ENCODE measurements at places on chromosomes 1 and 21.
A peak's percentile ranks its signal among the peaks of the same experiment; 100 is the strongest.

GRCh38 chr1:206799311-206799710 is 27.0 kb upstream of the IL10 start:
- no peak for DNase-seq

DNA sequence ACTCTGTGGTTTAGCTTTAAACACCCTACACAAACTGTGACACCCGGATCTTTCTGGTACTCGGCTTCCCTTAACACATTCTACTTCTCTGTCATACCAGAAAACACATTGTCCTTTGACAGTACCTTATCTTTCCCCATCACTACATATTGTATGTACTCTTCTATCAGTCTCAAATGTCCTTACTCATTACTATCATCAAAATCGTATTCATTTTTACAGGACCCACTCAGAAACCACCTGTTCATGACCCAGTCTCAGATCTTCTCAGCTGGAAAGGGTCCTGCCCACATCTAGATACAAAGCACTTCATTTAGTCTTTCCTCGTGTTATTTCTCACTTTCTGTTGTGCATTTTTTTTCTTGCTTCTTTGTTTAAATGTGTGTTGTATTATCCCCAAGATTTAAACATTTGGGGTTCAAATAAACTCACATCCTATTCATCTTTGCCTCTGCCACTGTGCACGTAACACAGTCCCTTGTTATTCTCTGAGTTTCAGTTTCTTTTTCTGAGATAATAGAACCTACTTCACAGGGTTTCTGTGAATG is 27.7 kb downstream of the CD34 start:
- no peak for DNase-seq

DNA sequence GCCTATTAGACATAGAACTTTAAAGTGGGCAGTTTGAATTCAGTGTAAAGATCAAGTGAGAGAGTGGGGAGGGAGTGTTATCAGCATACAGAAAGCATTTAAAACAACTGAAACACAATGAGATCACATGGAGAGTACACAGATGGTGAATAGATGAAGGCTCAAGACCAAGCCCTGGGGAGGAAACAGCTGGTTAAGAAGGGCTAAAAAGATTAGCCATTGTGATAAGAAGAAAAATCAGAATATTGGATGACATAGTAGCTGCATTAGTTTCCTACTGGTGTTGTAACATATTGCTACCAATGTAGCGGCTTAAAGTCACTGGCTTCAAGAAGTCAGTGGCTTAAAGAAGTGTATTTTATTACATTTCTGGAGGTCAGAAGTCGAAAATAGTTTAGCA is 443.4 kb upstream of the RGS18 start:
- DNase-seq, result no peak

GRCh38 chr1:147177611-147178380 is 5.5 kb upstream of the PRKAB2 start:
- no peak for DNase-seq

GRCh38 chr1:159854116-159854692 is 8.3 kb downstream of the VSIG8 start:
- DNase-seq, result peak; percentile 52

DNA sequence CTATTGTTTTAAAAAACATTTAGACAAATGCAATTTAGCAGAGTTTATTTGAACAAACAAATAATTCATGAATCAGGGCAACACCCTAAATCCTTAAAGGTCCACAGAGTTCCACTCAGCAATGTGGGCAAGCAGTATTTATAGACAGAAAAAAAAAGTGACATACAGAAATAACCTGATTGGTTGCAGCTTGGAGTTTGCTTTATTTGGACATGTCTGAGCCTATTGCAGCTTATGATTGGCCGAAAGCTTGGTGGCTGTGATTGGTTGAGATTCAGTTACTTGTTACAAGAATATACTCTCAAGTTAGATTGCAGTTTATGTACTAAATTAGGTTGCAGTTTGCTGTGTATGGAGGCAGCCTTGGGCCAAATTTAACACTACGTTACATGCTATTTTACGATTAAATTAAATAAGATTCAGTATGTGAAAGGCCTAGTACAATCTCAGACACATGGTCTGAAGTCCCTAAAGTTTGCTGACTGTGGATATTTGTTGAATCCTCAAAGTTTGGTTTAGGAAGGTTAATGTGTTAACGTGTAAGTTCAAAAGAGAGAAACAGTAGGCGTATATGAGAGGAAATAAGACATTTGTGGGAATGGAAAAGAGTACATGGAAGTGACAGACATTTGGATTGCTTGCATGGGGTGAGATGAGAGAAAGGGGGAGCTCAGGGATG is 6.9 kb upstream of the CAMSAP2 start:
- DNase-seq, result no peak

GRCh38 chr1:108824051-108824450 is 32.8 kb downstream of the AKNAD1 start:
- no peak for DNase-seq

GRCh38 chr1:180954005-180954800 is 41.5 kb downstream of the KIAA1614 start:
- no peak for DNase-seq

DNA sequence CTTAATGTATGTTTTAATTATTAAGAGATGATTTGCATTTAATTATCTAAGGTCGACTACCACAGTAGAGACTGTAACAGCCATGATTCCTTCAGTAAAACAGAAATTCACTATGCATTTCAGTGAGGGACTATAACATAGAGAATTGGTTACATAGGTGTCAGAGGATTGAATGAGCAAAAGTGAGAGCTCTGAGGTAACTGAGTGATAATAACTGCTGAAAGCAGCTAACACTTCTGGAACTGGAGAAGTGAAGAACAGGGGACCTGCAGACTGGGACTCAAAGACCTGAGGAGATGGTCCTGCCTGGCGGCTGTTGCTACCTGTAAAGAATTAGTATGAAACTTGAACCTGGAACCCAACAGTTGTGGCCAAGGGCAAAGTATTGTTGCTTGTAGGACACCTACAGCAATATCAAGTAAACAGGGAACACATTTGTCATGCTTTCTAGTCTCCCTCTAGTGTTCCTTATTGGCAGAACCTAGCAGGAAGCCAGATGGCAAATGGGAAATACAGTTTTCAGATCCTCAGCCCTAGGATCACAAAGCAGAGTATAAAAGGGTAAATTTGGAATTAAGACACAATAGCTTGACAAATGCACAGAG is 110.6 kb downstream of the HS2ST1 start:
- peak; percentile 2 for DNase-seq

GRCh38 chr21:31447505-31447904 is 103.4 kb upstream of the TIAM1 start:
- no peak for DNase-seq

DNA sequence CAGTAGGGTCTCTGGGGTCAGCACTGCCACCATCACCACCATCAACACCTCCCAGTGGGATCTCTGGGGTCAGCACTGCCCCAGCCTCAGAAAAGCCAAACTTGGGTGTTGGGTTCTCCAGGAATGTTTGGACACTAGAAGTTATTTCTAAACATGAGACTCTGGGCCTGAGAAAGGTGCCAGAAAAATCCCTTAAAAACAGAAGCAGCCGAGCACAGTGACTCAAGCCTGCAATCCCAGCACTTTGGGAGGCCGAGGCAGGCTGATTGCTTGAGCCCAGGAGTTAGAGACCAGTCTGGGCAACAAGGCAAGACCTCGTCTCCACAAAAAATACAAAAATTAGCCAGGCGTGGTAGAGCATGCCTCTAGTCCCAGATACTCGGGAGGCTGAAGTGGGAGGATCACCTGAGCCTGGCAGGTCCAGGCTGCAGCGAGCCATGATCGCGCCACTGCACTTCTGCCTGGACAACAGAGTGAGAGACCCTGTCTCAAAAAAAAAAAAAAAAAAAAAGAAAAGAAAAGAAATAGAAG is 470 bp downstream of the PTAFR start:
- no peak for DNase-seq

DNA sequence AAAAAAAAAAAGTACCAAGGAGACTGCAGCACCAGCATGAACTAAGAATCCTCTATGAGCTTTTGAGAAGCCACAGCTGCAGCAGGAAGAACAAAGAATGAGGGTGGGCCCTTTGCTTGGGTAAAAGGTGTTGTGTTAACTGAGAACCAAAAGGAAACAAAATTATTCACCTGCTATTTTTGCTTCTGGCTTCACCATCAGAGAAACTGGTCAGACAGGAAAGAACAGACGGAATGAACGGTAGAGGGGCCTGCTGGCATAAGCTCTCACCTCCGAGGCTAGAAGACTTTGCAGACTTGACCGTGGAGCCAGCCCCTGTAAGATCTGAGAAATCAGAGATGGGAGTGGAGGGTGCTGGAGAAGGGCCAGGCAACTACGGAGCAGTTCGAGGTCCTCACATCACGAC is 27.6 kb downstream of the IL10RB start:
- no peak for DNase-seq

GRCh38 chr21:34728479-34728878 is 59.7 kb downstream of the CLIC6 start:
- DNase-seq, result peak; percentile 84

DNA sequence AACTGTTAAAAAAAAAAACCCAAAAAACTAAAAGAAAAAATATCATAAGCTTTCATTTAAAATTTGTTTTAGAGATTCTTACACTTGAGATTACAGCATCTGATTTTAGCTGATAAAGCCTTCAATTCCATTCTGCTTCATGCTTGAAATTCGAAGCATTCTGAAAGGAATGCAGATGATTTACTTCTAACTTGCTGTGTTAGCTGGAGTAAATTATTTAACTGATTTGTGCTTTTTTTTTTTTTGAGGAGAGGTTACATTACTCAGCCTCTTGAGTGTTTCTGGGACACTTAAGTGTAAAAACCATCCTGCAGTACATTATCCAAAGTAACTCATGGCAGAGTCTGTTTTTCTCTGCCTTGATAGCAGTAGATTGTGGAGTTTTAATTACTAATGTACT is 4.5 kb upstream of the TRIM67 start:
- no peak for DNase-seq

GRCh38 chr1:31510853-31511789 is 65.2 kb upstream of the TINAGL1 start:
- DNase-seq, result no peak

DNA sequence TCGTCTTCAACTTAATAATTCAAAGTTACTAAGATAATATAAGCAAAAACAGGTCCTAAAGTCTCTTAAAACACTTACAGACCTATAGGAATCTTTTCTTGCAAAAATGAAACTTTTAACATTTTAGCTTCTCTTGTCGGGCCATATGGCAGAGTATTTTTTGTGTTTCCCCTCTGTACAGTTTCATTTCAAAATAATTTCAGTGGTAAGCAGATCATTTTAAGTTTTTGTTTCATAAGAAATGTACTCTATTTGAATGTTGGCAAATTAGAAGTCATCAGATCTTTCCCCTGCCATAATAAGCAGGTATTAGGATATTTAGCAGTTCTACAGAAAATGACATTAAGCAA is 37.9 kb downstream of the RGL1 start:
- no peak for DNase-seq

DNA sequence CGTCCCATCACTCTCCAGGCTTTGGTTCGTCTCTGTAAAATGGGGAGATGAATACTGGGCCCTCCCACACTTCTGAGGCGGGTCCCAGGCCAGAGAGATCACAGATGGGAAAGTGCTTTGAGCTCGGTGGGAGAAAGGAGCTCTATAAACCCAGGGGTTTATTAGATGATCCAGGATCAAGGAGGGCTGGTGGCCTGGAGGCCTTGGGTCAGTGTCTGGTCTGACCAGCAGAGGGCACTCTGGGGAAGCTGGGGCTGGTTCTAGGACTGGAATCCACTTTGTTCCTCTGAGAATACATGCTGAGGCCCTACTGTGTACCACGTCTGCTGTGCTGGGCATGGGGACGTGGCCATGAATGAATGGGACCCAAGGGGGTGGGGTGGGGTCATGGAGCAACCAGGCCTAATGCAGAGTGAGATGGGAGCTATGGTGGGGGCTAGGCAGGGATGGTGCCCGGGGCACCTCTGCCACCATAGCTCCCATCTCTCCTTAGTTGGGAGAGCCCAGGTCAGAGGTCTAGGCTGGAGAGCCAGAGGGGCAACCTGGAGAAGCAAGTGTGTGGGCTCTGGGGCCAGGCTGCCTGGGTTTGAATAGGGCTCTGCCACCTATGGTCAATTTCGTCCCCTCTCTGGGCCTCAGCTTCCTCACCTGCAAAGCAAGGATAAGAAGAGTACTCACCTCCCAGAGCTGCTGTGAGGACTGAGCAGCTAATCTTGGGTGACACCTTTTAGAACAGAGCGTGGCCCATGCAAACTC is 9.0 kb upstream of the FAM131C start:
- DNase-seq, result no peak

DNA sequence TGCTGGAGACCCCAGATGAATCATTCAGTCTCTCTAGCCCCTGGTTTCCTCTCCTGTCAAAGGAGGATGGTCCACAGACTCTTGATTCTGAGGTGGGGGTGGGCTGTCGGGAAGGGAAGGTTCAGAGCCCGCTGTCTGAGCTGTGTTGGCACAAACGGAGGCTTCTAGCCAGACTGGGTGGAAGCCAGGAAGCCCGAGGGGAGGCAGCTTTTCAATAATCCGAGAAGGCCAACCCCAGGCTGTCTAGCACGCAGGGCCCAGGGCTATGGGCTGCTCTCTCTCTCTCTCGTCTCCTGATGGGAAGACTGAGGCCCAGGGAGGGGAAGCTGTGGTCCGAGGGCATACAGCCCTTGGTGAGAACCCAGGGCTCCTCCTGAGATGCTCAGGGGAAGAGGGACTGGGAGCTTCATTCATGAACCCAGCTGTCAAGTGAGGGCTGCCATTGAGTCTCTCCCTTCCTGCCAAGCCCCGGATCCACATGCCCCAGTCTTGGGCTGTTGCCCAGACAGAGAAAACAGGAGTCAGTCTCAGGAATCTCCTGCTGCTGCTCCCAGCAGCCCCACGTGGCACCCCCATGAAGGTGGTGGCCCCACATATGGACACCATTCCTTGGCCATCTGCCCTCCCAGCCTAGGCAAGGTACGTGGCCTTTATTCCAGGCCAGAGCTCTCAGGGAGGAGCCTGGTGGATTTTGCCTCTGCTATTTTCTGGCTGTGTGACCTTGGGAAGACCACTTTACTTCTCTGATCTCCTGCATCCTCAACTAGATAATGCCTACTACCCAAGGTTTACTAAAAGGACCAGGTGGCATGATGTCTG is 44.4 kb downstream of the RAP1GAP start:
- no peak for DNase-seq

GRCh38 chr1:119549719-119550132 is 42.7 kb downstream of the HSD3B1 start:
- DNase-seq, result peak; percentile 53
